Activated T-helper 1 cell treated with Interleukin-2 at 50 U/mL for 16 hours (primary cell): ENCODE measurements at places on chromosomes 5 and 9.

DNA sequence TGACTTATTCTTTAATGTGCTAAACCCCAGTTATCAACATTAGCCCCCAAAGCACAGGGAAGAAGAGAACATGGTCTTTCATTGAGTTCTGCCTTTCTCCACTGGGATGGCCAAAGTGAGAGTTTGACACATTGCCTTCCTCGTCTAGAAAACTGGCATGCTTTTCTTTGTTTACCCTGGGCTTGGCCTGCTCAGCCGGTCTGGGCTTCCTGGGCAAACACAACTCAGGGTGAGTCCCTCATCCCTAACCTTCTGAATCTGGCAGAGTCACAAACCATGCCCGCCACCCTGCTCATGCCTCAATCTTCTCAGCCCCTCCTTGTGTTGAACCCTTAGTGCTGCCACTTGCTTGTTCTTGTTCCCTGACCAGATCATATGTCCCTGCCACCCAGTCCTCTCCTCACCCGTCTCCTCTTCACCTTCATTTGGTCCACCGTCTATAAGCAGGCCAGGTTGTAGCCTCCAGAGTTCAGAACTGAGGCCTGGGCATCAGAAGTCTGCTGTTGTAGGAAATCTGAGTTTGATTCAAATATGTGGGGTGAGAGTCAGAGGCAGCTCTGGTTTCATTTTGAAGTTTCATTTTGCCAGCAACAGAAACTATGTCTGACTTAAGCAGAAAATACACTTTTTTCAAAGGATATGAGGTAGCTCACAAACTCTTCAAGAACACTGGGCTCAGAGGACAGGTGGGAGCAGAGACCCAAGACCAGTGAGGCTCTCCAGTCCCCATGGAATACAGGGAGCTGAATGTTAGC, 217.6 kb downstream of the NDUFS4 start:
- DNase-seq = no peak

DNA sequence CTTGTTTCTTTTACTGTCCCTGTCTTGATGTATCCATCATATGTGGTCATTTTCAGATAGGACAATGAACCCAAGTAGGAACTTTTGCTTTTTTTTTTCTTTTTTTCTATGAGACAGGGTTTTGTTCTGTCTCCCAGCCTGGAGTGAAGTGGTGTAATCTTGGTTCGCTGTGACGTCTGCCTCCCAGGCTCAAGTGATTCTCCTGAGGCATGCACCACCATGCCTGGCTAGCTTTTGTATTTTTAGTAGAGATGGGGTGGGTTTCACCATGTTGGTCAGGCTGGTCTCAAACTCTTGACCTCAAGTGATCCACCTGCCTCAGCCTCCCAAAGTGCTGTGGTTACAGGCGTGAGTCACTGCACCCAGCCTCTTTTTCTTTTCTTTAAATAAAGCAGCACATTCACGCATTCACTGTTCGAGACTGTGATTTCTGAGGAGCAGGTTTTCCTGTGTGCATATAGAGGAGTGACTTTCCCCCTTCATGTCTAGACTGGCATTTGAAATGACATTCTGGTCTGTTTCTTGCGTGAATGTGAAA, 448.5 kb downstream of the KDM4C start:
- no peak for DNase-seq

DNA sequence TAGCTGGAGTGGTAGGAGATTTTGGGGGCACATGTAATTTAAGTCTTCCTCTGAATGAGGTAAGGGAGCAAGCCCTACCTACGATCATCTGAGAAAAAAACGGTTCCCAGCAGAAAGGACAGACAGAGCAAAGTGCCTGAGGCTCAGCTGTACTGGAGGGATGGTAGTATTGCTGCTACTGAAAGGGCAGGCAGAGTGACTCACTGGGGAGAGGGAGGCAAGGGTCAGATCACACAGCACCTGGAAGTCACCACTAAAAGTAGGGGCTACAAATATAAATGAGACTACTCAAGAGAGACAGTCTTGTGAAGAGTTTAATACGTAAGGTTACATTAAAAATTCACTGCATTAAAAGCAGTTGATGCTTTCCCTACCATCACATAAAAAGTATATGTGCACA, 75.9 kb downstream of the NFIB start:
- DNase-seq = no peak

GRCh38 chr5:160657068-160657507, 194.9 kb downstream of the ATP10B start:
- DNase-seq = no peak

DNA sequence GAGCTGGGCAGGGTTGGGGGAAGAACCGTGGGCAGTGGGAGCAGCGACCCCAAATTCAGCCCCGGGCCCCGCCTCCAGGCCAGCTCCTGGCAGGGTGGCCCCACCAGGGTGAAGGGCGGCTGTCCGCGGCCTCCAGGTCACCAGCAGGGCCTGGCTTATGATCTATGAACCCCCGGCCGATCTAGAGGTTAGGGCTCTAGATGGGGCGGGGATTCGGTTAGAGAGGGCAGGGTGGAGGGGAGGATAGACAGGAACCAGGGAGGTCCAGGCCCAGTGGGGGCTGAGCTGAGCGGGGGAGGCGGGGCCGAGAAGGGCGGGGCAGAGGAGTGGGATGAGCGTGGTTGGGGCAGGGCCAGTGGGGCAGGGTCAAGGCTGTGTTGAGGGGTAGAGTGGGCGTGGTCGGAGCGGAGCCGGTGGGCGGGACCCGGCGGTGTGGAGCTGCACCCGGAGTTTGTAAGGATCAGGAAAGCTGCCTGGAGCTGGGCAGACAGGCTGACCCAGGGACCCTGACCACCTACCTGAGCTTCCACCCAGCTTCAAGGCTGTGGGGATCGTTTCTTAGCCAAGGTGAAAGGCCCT, 29.3 kb upstream of the OBP2B start:
- DNase-seq = no peak
